ENCODE measurements at places on chromosomes 5 and 9.

DNA sequence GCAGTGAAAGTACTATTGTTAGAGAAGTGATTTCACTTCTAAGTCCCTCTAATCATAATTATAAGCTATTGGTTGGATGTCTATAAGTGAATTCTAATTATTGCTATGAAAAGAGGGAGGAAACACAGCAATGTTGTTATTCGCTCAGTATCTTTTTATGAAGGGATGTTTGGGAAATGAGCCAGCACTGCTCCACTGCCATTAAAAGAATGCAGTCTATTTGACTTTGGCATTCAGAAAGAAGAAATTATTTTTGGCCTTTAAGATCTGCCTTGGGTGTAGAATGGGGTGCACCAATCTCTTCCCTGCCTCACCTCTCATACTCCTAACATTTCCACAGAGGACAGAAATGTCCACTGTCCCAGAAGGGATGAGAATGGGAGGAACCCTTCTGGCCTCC, 332.0 kb downstream of the SPATA31D1 start:
- DNase-seq, result no peak

- no peak for DNase-seq
These were observed 39.6 kb downstream of the STC2 start for GRCh38 chr5:173288632-173289031.

- no peak for DNase-seq
These were observed 3.2 kb upstream of the FBP1 start for GRCh38 chr9:94642501-94642900.

DNA sequence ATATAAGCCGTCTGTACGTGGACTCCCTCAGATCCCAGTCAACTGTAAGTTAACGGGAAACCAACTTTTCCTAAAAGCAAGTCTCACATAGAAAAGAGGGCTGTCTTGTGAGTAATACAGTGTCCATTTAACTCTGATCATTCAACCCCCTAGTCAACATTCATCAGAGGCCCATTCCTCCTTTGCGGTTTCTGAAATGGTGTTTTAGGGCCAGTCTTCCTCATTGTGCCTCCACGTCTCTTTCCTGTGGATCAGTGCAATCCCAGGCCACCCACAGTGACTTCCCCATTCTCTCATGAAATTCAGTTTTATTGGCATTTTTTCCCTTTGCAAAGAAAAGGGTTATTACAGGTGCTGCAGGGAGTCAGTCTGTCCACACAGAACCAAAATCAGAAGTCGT, 261.8 kb downstream of the NR3C1 start:
- DNase-seq, result no peak

DNA sequence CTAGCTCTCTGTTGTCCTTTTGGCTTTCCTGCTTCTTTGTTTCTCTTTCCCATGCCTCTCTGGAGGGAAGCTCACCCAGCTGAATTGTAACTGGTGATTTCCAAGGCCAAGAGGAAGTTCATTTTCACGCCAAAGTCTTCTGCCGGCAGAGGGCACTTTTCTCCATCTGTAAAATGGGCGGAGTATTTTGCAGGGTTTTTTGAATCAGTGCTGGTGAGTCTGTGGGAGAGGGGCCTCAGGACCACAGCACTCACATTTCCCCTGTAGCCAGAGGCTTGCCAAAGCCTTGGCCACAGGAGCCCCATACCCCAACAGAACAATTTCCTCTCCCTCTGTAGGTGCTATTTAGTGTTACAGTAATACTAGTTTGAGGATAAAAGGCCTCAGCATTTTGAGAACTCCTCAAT, 42.3 kb upstream of the MATR3 start:
- no peak for DNase-seq

- DNase-seq, result no peak
These were observed 764.7 kb upstream of the ARRDC3 start for GRCh38 chr5:92147798-92148197.

DNA sequence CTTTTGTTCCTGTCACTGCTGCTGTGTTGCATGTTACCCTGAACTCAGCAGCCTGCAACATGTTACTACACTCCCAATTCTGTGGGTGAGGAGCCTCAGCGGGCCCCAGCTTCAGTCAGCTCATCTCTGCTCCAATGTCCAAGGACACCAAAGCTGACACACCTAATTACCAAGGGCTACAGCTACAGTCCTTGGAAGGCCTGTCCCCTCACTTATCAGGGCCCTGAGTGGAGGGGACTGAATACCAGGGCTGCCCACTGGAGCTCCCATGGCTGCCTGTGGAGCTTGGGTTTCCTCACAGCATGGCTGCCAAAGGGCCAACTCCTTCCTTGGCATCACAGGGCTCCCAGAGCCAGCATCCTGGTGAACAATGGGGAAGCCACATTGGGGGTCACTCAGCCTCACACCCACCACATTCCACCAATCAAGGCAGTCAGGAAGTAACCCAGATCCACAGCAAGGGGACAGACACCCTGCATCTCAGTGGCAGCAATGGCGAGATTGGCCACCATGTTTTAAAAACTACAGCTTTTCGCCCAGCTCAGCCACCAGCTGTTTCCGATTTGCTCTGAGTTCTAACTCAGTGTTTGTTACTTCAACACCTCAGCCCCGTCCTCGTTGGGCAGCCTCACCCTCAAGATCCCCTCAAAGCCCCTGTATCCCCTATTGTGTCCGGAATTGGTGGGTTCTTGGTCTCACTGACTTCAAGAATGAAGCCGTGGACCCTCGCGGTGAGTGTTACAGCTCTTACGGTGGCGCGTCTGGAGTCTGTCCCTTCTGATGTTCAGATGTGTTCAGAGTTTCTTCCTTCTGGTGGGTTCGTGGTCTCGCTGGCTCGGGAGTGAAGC, 18.9 kb downstream of the SEMA4D start:
- DNase-seq, result no peak

GRCh38 chr5:62786099-62786498, 207.5 kb downstream of the LRRC70 start:
- DNase-seq, result no peak

DNA sequence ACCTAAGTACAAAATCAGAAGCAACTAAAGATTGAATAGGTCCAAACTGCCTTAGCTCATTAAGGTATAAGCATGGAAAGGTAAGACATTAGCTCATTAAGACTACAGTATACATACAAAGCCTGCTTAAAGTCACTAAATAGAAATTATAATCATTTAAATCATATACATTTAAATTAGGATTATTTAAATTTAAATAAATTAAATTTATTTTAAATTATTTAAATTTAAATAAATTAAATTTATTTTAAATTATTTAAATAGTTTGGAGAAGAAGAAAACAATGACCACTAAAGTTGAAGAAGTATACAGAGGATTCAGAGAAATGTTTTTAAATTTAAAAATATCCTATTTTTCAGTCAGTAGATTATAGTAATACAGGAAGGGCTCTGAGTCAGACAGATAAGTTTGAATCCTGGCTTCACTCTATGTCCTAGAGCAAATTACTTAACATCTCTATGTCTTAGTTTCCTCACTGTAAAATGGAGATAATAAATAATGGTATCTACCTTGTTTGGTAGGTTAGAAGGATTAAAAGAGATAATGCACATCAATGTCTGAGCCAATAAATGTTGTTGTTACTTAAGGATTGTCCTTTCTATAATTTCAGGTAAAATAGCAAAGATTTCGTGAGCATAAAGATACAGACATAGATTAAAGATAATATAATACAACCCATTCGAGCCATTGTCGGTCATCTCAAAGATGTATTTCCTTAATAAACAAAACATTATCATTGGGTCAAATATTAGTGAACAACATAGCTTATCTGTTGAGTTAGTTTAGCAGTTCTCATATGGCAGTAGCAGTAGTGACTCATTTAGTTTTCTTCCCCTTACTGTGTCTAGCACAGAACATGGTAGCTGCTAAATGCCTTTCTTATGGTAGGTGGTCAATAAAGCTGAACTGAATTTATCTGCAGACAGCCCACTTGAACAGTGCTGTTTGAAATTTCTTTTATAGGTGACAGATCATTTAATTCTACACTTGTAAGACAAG, 100.6 kb downstream of the KIAA0825 start:
- no peak for DNase-seq
